Cortex of kidney (tissue), 1 donor: ENCODE measurements at places on chromosomes 5 and 9.

GRCh38 chr5:34817558-34818351 is 21.2 kb upstream of the TTC23L start:
- DNase-seq, result no peak

- DNase-seq, result no peak
Measured at GRCh38 chr9:126755317-126755875, 49.4 kb upstream of the ZBTB43 start.

DNA sequence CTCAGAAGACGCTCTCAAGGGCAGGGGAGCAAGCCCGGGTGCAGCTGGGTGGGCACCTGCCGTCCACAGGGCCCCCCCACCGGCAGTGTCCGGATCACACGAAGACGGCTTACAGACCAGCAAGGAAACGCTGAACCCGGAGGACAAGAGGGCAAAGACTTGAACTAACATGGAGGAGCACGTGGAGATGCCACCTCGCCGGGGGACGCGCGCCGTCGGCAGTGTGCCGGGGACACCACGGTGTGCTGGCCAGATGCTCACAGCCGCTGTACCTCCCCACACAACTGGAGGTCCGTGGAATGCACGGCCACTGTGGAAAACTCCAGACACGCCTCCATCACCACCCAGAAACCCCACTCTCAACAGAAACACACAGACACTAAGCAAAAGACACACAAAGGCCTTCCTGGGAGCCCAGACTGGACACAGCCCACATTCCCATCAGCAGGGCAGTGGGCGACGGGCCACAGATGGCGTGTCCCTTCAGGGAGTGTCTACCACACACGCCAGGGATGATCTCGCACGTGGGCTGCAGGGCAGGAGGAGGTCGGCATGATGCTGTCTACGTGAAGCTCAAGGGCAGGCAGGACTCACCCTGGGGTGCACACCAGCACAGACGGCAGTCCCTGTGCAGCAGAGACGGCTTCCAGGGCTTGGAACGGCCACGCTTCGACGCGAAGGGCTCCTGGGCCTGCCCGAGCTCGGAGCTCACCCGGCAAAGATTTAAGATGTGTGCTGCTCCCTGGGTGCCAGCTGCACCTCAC is 8.6 kb upstream of the SLC12A7 start:
- no peak for DNase-seq

DNA sequence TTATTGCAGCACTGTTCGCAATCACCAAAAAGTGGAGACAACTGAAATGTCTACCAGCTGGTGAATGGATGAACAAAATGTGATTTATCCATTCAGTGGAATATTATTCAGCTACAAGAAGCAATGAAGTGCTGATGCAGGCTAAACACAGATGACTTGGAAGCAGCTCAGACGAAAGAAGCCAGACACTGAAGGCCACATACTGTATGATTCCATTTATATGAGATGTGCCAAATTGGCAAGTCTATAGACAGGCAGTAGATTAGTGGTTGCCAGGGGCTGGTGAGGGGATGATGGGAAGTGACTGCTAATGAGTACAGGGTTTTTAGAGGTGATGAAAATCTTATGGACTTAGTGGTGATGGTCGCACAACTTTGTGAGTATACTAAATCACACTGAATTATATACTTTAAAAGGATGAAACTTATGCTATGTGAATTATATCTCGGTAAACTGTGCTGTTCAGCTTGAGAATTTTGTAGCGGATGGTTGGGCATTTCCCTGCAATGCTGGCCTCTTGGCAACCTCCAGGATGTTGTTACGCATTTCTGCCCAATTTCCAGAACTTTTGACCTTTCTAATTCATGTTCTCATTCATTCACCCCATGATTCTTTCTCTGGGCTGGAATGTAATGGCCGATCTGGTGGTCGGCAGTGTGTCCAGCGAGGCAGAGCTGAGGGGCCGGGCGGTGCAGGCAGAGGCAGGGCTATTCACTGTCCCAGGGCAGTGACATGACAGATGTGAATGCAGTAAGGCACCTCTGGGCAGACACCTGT is 22.0 kb upstream of the WNK2 start:
- no peak for DNase-seq
